SK-N-SH (cell line): ENCODE measurements at places on chromosomes 11 and 22.

DNA sequence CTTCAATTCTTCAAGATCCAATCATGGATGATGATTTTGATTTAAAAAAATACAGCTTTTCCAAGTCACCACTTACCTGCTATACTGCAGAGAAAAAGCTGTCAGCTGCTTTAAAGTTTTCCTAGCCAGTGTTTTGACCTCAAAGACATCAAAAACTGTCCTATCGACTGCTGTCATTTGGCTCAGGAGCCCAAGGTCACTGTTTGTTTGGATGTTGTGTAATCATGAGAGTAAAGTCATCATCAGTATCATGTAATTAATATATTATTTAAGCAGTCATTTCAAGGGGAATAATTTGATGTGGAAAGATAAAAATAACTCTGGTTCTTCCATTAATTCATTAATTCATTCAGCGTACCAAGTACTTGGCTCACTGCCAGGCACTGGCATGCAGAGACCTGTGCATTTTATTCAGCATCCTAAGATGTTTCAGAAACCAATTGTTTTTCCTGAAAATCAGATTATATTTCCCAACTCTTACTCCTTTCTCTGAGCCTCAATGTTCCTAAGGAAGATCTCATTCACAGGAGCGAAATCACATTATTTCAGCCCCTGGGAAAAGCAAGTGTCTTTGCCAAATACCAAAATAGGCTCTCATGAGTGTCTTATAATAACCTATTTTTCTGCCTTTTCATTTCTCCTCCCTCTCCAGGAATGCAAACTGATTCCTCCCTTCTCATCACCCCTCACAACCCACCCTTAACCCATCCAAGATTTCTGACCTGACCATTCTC is 59.9 kb downstream of the SLC1A2 start:
- no peak for DNase-seq

- DNase-seq = peak; percentile 1
Observed at GRCh38 chr11:108734956-108735559, 70.2 kb downstream of the DDX10 start.

DNA sequence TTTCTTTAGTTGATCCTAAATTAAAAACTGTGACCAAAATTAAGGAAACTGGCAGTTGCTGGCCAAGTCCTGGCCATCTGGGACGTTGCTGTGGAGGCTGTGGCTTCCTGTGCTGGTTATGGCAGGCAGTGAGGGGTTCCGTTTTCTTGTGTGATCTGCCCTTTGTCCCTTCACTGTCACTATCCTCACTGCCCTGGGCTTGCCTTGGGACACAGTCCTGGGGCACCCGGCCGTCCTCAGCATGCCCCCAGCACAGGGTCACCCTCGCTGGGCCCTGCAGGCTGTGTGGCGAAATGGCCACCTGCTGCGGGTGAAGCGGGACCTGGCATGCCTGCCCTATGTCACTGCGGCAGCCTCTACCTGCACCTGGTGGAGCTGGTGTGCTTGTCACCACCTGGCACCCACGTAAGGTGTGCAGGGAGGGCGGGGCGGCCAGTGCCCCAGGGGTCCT is 52.5 kb upstream of the SLC22A12 start:
- no peak for DNase-seq

DNA sequence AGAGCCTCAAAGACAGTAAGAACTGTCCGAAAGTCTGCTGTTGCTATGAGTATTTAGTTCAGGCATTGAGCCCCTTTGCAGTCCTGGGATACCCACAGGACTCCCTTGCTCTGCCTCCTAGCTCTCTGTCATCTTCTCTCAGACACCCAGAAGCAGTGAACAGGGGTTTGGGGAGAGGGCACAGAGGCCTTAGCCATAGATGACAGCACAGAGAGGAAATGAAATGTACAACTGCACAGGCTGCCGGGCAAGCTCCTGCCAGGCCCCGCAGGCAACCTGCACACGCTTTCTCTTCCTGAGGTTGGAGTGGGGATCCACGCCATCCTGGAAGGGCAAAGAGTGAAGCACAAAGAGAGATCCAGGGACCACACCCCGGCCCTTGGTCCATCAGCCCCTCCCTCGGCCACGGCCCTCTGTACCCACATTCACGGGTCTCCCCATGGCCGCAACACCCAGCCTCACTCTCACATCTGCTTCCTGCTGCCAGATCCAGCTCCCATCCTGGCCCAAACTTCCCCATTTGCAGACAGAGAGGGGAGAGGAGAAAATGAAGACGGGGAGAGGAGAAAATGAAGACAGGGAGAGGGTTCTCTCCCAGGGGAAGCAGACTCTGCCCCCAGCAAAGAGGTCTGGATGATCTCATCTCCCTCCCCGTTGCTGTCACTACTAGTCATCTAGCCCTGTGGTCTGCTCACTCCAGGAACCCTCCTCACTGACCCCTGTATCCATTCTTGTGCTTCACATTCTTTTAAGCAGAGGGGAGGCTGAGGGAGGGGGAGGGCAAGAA is 40.7 kb downstream of the CD6 start:
- DNase-seq = peak; percentile 54

- DNase-seq = no peak
Observed at GRCh38 chr11:69174841-69175240, 19.1 kb downstream of the SMIM38 start.

DNA sequence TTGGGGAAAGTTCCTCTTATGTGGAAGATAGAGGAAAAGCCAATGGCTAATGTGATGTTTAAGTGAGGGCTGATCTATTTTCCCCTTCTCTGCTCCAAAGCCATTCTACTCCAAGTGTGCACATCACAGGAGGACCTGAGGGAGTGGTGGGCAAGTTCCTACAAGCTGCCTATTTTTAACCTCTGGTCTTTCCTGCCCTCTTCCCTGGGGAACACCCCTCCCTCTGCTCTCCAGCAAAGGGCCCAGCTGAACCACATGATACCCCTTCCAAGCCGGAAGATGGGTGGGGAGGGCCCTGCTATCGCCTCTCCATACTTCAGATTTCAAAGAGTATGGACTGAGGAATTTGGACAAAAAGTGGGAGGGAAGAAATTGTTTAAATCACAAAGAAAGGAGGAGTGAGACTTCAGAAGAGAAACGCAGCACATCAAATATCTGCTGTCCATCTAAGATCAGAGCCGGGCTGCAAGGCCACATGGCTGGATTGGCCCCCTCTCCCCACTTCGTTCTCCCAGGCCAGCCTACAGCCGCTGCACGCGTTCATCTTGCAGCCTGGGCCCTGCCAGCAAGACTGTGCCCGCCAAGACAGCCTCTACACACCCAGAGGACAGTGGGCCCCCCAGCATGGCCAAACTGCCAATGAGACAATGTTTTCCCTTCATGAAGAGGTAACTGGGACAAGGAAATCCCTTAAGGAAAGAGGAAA is 77.5 kb downstream of the MICAL3 start:
- DNase-seq = peak; percentile 47

GRCh38 chr11:93653080-93653479 is 8.4 kb upstream of the CEP295 start:
- no peak for DNase-seq

- DNase-seq = no peak
Observed at GRCh38 chr11:4577761-4578160, 3.8 kb upstream of the OR52I2 start.

DNA sequence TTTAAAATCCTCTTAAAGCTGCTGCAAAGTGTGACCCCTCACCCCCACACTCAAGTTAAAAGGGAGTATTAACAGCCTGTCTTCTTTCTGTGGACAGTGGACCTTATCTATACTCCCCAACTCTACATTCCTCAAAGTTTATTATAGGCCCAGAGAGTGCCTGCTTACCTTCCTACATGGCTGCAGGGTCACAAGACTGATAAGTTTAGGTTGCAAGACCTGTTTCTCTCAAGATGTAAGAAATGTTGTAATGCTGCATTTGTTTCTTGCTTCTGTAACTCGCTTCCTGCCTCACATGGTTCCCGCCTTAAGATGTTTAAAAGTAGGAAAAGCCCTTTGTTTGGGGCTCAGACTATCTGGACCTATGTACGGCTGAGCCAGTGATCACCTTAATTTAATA is 10.1 kb upstream of the NXPE1 start:
- no peak for DNase-seq

- no peak for DNase-seq
Observed at GRCh38 chr22:43397766-43398165, 14.0 kb upstream of the MPPED1 start.

GRCh38 chr11:44580701-44581100 is 15.2 kb downstream of the CD82 start:
- no peak for DNase-seq

- DNase-seq = no peak
Observed at GRCh38 chr11:94638301-94638901, 71.2 kb downstream of the PIWIL4 start.

- peak; percentile 60 for DNase-seq
Observed at GRCh38 chr22:35631597-35631996, 14.5 kb upstream of the MB start.

GRCh38 chr22:29157759-29158535 is 47.7 kb upstream of the EMID1 start:
- DNase-seq = no peak

DNA sequence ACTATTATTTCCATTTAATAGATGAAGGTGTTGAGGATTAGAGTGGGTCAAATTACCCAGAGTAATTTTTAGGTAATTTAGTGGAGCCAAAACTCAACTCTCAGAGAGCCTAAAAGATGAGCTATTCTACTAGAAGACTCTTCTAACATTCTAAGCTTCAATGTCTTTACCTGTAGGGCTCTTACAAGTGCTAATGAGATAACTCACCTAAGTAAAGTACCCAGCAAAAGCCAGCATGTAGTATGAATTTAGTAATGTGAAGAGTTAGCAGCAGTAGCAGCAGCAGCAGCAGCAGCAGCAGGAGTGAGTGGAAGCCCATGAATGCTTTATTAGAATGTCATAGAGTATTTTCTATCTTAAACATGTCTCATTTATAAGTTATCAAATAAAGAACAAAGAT is 1239.2 kb downstream of the FAM181B start:
- DNase-seq = no peak

GRCh38 chr22:19687561-19688300 is 26.6 kb upstream of the SEPTIN5 start:
- no peak for DNase-seq

DNA sequence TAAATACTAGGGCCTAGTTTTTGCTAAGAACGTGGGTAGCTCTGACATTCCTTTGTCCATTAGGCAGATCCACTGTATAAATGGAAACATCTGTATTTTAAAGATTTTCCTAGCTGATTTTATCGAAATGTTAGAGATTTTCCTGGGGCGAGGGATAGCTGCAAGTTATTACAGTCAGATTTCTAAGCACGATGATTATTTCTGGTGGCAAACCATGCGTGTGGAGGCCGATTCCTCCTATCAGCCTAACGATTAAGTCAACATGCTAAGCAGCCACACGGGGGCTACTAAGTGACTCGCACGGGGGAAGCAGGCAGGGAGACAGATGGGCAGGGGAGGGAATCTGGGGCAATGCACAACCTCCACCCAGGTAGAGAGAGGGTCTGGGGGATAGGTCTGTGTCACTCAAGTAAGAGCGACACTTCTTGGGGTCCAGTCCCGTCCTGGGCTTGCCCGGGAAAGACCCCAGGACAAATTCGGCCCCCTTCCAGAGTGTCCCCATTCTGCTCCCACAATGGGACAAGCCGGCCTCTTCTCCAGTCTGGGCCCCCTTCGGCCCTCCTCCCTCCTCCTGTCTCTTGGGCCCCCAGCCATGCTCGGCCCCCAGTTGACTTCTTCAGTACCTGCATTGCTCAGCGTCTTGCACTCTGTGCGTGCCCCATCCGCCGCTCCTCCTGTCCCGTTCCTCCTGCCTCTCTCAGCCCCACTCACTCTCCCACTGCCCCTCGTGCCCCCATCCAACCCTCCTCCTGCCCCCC is 571 bp downstream of the C11orf24 start:
- peak; percentile 89 for DNase-seq

DNA sequence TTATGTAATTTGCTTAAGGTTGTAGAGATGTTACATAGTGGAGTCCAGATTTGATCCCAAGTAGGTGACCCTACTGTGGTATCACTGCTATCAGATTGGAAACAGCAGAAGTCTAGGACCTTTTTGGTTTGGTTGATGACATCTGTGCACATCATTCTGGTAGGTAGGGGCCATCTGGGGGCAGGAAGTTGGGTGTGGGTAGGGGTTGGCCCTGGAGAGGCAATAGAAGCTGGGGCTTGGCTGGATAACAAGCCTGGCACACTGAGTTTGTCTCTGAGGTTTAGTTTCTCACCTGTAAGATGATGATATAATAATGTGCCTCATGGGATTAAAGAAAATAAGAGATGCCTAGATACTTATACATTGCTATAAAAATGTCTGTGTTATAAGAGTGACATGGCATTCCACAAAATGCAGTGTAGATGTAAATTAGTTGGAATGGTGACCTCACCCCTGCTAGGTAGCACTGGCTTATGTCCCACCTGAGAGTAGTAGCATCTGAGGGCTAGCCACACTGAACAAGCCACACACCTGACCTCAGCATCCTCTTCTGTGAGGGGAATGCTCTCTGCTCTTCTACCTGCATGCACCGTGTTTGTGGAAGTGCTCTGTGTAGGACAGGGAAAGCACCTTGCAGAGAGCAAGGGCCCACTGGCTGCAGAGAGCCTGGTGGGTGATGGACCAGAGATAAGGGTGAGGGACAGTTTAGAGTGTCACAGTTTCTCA is 36.9 kb downstream of the PTPRJ start:
- DNase-seq = no peak

DNA sequence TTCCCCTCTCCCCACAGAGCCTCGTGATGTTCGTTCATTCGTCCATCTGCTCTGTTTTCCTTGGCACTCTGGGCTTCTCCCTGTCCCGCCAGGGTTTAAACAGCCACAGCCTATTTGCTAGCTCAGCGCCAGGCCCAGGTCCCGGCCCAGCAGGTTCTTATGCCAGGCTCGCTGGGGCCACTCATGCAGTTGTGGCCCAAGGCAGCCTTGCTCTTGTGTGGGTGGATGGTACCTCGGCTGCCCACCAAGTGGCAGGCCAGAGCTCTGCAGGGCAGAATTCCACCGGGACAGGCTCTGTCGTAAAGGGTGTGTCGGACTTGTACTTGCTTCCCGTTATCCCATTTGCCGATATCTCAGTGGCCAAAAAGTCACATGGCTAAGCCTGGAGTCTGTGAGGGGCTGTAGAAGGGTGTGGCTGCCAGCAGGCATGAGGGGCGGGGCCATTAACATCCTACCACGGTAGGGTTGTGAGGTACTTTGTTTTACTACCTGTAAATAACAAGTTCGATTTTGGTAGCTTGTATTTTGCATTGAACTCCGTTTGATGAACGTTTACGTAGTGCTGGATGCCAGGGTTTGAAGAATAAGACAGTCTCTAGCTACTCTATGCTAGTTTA is 7.9 kb downstream of the FAM118A start:
- DNase-seq = peak; percentile 70

- DNase-seq = peak; percentile 34
Observed at GRCh38 chr11:34926101-34926830, 9.8 kb downstream of the PDHX start.
